Inflammatory macrophage treated with lipopolysaccharide for 1 hour (primary cell): ENCODE measurements at places on chromosomes 11 and 22.
A peak's percentile ranks its signal among the peaks of the same experiment; 100 is the strongest.

- no peak for DNase-seq
Measured at GRCh38 chr11:12430351-12430750, 53.0 kb downstream of the PARVA start.

DNA sequence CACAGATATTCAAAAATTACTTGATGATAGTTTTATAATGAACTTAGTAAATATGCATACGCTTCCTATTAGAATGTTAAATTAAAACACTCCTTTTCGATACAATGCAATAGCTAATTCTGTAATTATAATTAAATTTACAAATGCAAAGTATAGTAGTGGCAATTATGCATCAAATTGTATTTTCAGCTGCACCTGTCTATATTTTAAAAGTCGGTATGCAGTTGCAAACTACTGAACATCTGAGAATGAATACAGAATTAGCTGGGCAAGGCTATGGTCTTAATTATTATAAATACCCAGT, 110.4 kb upstream of the ARHGAP42 start:
- no peak for DNase-seq

DNA sequence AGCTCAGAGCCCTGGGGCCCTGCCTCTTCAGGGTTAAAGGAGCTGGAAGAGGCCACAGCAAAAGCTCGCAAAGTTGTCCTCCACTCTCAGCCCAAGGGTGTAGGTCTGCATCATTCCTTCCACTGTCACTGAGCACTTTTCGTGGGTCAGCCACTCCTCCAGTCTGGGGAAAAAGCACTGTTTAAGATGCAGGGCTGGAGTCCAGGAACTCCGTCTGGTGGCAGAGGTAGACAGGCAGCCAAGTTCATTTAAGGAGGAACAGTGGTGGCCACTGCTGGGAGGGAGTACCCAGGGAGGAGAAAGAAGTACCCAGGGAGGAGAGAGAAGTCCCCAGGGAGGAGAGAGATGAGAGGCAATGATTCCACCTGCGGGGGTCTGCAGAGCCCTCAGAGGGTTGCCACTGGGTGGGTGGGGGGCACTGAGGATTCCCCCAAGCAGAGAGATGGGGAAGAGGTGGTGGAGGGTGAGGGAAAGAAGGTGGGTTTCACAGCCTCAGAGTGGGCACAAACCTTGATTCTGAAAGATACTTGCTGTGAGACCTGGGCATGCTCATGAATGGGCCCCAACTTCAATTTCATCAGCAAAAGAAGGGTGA, 70.0 kb upstream of the B3GAT1 start:
- DNase-seq = no peak

- no peak for DNase-seq
Measured at GRCh38 chr11:81165164-81165563, 1568.5 kb downstream of the FAM181B start.

DNA sequence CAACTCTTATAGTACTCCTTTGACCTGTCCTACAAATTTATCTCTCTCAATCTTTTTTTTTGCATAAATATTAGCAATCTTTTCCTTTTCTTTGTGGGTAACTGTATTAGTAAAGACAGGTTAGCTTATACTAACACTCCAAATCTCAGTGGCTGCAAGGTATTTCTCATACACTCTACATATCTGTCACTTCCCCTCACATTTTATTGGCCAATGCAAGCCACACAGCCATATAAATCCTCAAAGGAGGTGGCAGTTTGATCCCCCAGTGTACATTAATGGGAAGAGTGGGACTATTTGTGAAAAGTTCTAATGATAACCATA, 42.6 kb upstream of the EED start:
- peak; percentile 63 for DNase-seq

GRCh38 chr22:16917144-16918003, 90.6 kb downstream of the GAB4 start:
- DNase-seq = peak; percentile 85

DNA sequence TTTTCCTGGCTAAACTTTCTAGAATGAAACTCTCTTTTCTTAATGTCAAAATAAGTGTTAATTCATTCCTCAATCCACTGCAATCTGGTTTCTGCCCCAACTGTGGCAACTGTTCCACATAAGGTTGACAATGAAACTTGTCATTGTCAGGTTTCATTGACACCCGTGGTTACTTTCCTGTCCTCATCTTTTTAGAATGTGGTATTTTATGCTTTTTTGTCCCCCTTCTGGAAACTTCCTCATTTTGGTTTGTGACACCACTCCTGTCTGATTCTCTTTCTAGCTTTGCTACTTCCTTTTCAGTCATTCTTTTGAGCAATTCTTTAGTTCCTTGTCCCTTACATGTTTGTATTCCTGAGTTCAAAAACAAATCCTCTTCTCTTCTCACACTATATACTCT, 7.5 kb upstream of the PDE3B start:
- DNase-seq = peak; percentile 83

GRCh38 chr22:29912141-29912540, 29.2 kb downstream of the MTMR3 start:
- DNase-seq = no peak

GRCh38 chr22:23649071-23649501, 17.0 kb upstream of the DRICH1 start:
- DNase-seq = no peak

GRCh38 chr11:47437746-47438418, 11.1 kb downstream of the RAPSN start:
- no peak for DNase-seq

DNA sequence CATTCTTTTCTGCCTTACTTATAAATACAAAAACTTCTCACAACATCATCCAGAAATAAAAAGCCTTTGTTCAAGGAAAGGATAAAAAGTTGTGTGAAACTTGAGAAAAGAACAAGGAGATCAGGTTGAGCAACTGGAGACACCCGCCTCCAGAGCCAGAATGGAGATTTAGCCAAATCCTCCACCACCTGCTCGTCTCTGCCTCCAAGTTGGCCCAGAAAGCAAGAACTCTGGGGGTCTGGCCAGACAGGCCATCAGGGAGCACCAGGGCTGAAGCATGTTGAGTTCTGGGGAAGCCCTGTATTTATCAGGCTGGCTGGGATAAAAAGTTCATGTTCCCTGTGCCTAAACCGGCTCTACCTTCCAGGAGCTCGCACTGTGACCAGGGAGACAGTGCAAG, 14.9 kb downstream of the SMCO4 start:
- DNase-seq = no peak

DNA sequence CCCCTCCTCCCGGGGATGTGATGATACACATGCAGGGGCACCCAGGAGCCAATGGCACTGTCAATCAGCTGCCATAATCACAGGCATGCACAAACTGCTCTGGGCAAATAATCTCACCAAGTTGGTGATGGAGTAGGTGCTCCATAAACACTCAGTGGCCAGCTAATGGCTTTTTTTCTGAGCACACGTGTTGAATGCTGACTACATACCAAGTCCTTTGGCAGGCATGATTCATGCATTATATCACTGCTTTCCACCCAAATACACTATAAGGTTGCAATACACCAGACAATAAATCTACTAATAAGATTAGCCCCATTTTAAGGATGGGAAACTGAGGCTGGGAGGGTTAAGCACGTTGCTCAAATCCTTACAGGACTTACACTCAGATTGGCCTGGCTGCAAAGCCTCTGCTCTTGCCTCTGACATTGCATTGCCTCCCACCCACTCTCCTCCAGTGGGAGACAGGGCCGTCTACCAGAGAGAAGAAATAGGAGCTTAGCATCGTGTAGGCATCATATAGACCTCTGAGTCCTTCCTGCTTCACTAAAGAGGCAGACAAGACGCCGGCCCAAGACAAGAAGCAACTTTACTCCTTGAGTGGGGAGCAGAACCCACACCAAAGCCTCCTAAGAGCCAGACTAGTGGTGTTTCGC, 32.7 kb upstream of the ACCSL start:
- no peak for DNase-seq

GRCh38 chr11:133907216-133907615, 49.6 kb downstream of the IGSF9B start:
- DNase-seq = no peak

DNA sequence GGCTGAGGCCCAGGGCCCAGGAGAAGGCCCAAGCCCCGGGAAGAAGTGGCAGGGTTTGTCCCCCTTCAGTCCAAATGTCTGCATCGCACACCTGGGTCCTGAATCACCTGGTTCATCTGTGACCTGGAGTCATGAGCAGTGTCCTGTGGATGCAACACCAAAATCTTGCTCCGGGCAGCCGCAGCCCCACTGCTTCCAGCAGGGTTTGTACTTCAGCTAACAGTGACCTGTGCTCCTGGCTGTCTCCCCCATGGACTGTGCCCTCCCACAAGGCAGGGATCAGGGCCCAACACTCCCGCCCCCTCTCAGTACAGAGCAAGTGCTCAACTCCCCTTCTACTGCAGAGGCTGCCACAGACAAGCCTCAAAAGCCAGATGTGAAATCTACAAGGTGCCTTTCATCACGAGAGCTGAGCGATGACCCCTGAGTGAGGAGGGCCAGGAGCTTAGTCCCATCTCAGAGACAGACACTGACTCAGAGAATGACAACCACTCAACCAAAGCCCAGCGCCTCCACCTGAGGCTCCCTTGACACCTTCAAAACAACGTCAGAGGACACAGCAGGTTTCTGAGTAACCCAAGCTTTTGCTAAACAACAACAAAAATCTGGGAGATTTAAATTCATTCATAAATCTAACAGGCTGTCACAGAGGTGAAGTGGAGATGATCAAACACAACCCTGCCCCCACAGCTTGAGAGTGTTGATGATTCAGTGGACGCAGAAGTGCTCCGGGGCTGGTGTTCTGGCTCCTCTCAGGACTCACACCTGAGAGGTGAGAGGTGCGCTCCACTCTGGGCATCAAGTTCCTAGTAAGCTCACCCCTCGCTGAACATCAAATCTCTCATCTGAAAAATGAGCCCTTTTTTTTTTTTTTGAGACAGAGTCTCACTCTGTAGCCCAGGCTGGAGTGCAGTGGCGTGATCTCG, 3.4 kb downstream of the KIAA0930 start:
- no peak for DNase-seq

- no peak for DNase-seq
Measured at GRCh38 chr22:26066534-26066933, 102.7 kb upstream of the SEZ6L start.

DNA sequence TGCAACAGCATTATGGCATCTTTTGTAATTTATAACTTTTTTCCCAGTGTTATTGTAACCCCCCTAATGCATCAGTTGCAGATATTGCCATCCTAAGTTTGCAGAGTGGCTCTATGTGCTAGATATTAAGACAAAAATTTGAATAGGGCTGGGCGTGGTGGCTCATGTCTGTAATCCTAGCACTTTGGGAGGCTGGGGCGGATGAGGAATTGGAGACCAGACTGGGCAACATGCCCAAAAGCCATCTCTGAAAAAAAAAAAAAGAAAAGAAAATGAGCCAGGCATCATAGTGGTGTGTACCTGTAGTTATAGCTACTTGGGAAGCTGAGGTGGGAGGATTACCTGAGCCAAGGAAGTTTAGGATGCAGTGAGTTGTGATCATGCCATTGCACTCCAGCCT, 50.1 kb upstream of the MUC15 start:
- DNase-seq = no peak

DNA sequence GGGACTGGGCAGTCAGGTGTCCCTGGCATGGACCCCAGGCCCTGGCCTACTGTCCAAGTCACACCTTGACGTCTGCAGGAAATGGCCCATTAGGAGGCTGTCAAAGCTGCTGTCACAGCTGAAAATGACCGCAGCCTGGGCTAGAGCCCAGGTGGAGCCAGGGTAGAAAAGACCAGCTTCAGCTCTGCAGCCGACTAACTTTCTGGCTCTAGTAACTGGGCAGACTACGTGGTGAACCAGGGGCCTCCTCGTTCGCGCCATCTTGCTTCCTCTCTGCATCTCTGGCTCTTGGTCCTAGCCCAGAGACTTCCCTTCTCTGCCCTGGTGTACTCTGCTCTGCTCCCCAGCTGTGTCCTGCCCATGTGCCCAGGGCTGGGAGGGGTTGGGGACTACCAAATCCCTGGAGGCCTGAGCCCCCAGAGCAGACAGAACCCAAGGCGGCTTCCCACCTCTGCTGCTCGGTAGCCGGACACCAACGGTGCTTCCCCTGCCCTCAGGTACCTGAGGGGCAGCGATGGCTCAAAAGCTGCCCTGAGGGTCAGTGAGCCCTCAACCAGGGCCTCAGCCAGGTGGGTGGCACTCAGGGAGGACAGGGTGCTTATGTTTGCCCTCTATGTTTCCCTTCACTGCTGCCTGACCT, 19.7 kb downstream of the SART1 start:
- no peak for DNase-seq

DNA sequence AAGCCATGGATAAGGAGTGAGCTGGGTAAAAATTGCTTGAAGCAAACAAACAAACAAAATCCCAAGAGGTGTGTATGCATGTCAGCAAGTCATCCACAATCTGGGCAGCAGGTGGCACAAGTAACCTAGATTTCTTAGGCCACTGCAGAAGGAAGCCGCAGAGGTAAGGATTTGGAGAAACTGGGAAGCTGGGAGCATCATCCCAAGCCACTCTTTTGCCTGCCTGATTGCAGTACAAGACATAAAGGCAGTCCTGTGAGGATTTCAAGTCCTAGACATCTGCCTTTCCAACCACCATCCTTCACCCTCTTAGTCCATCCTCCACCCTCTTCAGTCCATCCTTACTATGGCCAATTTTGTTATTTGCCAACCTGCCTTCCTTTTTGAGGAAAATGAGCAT, 67.2 kb upstream of the BMAL1 start:
- peak; percentile 25 for DNase-seq

GRCh38 chr11:30333405-30333804, 10.5 kb downstream of the ARL14EP start:
- DNase-seq = no peak

DNA sequence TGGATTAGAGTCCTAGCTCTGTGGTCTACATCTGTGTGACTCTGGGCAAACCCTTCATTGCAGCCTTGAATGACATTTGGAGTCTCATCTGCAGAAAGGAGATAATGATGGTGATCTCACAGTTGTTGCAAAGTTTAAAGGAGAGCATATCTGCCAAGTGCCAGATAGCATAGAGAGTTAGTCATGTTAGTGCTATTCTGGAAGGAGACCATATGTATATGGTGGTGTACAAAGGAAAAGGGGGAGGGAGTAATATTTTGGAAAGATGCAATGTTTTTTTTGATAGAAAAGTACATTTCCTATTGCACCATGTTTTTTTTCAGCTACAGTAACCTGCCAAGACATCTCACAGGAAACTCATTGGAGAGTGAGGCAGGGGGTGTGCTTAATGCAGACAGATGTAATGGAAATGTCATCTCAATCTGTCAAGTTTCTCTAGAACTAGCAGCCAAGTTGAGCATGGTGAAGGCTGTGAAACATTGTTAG, 92.1 kb upstream of the NARS2 start:
- no peak for DNase-seq

DNA sequence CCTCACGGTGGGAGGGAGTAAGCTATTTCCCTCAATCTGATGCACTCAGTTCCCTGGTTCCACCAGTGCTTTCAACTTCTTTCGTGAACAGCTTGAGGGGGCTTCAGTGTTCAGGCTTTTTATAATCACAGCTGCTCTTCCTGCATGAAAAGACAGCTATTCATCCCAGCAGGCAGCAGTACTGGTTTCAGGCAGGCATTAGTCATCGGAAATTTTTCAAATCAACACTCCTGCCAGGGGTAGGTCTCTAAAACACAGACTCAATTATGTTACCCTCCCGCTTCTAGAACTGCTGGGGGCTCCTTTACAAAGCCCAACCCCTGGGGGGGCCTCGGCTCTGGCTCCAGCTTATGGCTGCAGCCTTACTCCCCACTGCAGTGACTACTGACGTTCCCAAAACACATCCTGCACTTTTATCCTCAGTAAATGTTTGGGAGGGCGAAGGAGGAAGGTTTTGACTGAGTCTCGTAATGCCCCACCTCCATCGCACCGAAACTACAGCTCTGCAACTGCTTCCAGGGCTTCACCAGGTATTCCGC, 5.8 kb downstream of the POLDIP3 start:
- no peak for DNase-seq

GRCh38 chr11:116262370-116262769, 510.4 kb downstream of the BUD13 start:
- DNase-seq = no peak

GRCh38 chr11:132052904-132053303, 682.5 kb downstream of the NTM start:
- no peak for DNase-seq
